Muscle of arm (tissue), 14 donors: ENCODE measurements at places on chromosomes 7 and 10. TPM values are rescaled to one million over a fixed set of nuclear protein-coding genes. Genes with fewer than 3 reads are reported as not detected.
A peak's percentile ranks its signal among the peaks of the same experiment; 100 is the strongest.

DNA sequence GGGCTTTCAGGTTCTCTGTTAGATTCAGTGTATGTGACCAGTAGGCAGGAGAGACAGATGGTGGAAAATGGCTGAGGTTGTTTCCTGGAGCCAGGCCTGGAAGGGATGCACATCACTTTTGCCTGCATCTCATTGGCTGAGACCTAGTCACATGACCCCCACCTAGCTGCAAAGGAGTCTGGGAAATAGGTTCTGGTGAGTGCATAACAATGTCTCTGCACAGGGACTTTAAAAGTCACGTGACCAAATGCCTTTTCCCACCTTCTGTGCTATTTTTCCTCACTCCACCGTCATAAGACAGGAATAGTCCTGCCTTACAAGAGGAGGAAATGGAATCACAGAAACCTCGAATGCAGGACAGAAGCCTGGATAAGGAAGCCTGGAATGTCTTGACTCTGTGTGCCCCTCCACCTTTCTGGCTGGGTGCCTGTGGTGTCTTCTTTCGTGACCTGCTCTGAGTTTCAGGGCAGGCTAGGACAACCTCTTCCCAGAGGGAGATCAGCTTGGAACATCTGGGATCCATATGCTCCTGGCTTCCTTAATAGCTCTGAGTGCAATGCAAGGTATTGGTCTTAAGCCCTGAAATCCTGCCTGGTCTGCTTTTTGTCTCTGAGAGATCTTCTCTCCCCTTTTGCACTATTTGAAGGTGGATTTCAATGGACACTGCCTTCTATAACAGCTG, 139.9 kb upstream of the ZNF438 start:
- DNase-seq, result peak; percentile 67

DNA sequence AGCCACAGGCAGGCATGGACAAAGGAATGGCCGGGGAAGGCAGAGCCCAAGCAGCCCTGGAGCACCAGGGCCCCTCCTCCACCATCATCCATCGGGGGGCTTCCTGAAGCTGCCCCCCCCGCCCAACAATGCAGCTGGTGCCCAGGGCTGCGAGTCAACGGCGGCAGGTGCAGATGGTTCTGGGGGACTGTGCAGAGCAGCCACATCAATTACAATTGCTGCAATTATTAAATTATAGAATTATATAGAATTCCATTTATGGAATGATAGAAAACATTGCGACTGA, 28.3 kb downstream of the EBF3 start:
- DNase-seq, result no peak

DNA sequence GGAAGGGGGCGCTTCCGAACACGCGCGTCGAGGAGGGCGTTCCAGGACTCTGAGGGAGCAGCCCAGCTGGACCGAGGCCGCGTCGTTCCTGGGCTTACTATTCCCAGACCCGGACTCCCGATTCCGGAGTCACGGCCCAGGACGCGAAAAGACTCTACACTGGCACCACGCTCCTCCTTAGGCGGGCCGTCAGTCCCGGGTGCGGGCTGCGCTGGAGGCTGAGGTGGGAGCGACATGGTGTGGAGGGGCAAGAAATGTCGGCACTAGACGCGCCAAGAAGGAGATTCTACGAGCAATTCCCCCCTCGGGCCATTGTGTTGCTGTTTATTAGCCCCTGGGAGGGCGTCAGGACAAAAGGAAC, 584 bp upstream of the RUNDC3B start:
- DNase-seq, result peak; percentile 5

Gene SORCS3
- polyA plus RNA-seq, result 0.33 TPM

- DNase-seq, result no peak
These were observed 170.4 kb downstream of the DKK1 start for GRCh38 chr10:52484206-52485065.

Gene JAKMIP3
- 0.49 TPM for polyA plus RNA-seq

DNA sequence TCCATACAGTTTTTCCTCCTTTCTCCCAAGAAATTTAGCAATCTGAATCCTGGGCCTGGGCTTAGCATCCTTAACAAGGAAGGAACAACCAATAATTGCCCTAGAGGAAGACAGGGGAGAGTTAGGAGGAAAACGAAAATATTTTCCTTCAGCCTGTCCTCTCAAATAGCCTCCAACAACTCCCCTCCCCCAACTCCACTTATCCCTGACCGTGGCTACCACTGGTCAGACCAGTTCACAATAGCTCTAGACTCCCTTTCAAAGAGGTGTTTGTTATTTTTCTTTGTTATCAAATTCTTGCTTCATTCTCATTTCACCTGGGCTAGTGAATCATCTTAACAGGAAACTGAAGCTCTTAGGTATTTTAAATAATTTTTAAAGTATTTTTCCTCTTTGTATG, 114.1 kb downstream of the CPED1 start:
- DNase-seq, result no peak

DNA sequence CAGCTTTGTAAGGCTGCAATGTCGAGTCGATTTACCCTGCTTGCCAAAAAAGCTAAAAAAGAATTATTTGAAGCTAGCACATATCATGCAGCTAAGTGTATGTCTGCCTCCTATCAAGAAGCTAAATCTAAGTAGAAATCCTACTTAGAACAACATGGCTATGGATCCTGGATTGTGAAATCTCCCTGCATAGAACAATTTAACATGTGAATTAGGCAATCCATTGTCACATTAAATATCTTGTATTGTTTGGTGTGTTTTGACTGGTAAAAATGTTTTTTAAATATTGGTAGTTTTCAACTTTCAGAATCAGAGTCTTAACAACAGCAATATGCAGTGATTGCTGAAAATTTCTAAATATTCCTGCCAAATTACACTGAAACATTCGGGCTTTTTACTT, 73.3 kb downstream of the SKIDA1 start:
- DNase-seq, result no peak
